Stimulated activated CD4-positive, alpha-beta T cell treated with anti-CD3 and anti-CD28 coated beads, Interleukin-15, amount 100 ng/mL, for 1 hour (primary cell): ENCODE measurements at places on chromosomes 13 and 19.
A peak's percentile ranks its signal among the peaks of the same experiment; 100 is the strongest.

- no peak for DNase-seq
These were observed 1.2 kb downstream of the LACC1 start for GRCh38 chr13:43880926-43881325.

DNA sequence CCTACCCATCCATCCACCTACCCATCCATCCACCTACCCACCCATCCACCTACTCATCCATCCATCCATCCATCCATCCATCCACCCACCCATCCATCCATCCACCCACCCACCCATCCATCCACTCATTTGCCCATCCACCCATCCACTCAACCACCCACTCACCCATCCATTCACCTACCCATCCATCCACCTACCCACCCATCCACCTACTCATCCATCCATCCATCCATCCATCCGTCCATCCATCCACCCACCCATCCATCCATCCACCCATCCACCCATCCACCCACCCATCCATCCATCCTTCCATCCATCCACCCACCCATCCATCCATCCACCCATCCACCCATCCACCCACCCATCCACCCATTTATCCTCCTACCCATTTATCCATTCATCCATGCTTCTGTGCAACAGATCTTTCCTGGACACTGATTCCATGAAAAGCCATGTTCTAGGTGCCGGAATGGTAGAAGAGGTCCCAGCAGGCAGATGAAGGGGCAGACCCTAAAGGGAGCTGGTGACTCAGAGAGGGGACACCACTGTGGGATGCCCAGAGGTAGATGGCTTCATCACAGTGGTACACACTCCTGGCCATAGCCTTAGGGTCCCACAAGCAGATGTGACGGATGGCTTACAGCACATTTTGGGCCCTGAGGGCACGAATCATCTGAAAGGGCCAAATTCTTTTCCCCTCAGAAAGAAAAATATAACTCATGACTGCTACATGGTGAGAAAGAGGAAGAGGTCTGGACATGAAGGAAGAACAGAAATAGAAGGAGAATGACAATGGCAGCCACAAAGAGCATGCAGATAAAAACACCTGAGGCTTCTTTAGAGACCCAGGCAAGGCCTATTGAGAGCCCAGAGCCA is 76.0 kb downstream of the KCTD15 start:
- DNase-seq: no peak

DNA sequence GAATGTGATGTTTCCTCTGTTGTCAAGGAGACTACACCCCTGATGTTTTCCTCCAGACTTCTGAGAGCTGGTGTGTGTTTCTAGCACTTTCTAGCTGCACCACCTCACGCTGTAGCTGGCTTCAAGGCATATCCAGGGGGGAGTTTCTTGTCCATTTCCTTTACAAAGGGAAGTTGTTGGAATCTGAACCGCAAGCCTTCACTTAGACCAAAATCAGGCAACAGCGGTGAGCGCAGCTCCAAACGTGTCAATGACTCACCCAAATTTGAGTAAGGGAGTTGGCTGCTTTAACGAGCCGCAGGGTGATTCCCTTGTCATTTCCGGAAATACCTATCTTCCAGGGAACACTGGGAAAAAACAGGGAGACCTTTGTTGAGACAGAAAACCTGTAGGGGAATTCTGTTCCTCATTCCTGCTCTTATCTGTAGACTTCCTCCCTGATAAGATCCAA is 2.5 kb downstream of the LDLR start:
- DNase-seq: no peak

DNA sequence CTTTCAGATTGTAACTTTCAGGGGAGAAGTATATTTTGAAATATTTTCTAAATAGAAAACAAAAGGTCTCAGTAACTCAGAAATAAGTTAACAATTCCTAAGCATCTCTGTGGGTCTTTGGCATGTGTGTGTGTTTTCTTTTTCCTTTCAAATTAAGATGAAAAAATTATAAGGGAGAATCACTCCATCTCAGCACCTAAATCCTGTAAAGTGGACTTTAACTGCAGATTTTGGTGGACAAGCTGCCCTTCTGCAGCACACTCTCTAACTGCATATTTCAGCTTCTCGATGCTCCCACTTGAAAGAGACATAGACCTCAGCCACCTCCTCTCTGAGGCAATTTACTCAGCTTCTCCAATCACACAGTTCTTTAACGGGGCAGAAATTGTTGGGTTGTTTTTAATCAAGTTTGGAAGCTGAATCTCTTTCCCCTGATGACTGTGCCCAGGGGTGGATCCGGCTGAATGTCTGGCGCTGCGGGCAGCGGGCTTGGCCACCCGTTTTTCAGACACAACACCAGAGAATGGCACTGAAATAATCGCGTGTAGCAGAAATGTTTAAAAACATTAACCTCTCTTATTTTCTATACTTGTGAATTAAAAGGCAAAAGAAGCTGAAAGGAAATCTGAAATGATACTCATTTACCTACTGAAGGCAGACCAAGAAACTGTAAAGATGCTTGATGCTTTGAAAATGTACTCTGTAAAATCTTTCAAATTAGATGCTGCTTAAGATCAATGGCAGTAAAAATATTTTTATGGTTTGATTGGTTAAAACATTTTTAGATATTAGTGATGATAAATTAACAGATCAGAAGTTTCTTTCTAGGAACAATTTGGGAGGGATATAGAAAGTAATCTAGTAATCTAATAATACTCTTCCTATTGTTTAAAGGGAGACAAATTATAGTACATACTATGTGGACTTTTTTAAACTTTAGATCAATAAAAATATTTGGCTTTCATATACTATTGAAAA is 12.4 kb downstream of the ZIC2 start:
- DNase-seq: no peak

DNA sequence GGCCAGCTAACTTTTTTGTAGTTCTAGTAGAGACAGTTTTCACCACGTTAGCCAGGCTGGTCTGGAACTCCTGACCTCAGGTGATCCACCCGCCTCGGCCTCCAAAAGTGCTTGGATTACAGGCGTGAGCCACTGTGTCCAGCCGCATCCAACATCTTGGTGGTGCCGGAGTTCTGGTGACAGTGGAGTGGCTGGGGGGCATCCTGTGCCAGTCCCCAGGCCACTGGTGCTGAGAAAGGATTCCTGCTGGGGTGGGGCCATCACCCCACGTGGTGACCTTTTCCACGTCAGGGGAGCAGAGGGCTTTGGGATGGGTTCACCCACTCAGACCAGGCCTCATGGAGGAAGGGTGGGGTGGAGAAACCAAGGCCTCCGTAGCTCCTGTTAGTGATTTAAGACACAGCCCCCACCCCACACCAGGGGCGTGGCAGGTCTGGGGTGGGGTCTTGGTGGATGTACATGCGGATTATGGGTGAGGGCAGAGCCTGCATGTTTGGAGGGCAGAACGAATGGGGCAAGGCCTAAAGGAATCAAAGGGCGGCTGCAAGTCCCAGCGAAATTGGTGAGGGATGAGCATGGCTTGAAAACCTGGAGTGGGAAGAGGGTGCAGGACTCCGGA is 12.9 kb upstream of the TUBB4A start:
- no peak for DNase-seq

- no peak for DNase-seq
These were observed 200.9 kb upstream of the TMTC4 start for GRCh38 chr13:100875392-100876043.

DNA sequence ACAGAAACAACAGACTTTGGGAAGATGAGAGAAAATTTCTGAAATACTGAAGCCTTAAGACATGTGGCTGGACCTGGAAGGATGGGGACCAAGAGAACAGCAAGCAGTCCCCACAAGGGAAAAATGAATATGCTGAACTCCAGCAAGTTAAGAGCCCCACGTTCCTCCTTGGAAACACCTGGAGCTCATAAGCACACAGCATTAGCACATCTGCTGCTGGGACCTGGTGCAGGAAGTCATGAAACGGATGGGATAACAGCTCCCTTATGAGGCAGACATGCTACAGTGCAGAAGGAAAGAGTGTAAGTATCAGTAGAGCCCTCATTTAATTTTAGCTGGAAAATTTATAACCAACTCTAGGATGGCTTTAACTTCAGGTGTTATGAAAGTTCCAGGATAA is 67.3 kb downstream of the SLC15A1 start:
- no peak for DNase-seq

- DNase-seq: no peak
These were observed 1486.8 kb downstream of the EFNB2 start for GRCh38 chr13:105048677-105049076.

DNA sequence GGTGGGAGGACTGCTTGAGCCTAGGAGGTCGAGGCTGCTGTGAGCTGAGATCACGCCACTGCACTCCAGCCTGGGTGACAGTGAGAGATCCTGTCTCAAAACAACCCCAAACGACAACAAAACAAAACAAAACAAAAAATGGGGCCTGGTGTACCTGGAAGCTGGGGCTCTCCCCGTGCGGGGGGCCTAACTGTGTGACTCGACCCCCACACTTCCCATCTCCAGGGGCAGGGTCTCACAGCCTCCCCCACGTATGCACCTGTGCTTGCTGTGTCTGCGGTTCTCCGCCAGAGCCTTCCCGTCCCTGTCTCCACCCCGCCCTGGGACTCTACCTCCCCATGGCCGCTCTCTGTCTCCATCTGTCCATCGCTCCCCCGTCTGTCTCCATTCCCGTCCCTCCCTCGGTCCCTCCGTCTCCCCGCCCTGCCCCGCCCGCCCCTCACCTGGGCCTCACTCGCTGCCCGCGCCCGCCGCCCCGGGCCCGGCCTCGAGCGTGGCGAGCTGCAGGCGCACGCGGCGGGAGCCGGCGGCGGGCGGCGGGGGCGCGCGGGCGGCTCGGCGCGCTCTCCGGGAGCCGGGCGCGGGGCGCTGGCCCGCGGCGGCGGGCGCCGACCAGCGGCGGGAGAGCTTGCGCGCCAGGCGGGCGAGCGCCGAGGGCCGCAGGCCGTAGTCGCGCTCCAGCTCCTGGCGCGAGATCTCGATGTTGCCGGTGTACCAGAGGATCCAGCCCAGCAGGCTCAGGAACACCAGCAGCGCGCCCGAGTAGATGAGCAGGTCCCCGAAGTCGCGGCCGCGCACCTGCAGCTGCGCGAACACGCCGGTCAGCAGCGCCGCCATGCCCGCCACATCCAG is 587 bp downstream of the TMEM238 start:
- peak; percentile 33 for DNase-seq

DNA sequence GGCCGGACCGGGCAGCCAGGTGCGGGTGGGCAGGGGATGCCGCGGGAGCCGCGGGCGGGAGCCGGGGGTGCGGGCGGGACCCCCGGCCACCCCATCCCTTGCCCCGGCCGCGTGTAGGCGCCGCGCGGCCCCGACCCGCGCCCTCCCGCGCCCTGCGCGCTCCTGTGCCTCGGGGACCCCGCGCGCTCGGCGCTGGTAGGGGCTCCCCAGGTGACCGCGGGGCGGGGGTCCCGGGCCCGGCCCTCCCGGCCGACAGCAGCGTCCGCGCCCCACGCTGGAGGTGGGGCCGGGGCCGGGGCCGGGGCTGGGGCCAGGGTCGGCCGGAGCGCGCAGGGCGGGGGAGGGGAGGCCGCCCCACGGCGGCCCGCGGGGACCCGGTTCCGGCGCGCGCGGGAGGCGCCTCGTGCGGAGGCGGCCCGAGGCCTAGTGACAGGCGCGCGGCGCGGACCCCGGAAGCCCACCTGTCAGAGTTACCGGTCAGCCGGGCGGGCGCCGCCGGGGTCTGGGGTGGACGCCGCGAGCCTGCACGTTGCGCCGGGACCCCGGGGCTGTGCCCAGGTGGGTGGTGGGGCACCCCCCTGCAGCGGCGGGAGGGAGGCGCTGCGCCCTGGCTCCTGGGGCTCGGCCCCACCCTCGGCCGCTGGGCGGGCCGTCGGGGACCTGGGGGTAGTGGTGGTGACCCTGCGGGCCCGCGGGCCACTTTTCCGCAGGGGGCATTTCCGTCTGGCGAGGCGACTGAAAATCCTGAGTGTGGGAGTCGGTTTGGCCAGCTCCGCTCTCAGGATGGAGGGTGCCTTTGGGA is 518 bp downstream of the TFDP1 start:
- DNase-seq: no peak

DNA sequence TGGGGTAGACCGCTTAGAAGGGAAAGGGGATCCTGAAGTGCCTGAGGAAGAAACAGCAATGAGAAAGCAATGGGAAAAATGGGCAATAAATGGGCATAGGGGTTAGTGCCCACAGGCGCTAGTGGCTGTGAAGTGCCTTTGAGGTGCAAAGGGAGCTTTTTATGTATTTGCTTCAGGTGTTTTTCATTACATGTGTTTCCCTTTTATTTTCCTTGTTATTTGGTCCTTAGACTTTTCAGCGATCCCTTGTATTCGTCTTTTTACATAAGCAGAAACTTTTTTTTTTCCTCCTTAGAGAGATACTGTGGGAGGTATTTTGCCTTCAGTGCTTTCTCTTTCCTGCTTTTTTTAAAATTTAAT is 19.6 kb downstream of the NFIX start:
- DNase-seq: no peak

DNA sequence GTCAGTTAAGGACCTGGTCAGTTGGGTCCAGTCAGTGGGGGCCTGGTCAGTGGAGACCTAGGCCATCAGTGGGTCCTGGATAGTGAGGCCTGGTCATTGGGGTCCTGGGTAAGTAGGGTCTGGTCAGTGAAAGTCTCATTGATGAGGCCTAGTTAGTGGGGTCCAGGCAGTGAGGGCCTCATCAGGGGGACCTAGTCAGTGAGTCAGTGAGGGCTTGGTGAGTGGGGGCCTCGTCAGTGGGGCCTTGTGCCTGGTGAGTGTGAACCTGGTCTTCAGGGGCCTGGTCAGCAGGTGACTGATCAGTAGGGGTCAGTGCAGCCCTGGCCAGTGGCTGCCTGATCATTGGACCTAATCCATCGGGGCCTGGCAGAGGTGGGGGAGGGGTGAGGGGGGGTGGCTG is 42.6 kb upstream of the TPM4 start:
- DNase-seq: no peak

DNA sequence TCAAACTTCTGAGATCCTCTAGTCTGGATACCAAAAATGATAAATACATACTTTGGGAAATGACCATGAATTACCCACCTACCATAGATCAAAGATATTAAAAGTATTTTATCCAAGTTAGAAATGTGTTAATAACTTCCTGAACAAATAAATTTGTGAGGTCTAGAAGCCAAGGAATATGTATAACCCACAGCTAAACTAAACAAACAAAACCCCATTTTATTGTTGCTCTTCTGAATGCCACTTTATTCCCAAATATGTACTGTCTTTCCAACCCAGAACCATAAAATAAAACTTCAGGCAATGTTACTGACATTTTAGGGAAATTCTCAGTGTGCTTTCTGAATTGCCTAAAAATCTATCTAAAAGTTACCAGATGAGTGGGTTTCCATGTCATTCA is 35.1 kb downstream of the UBL3 start:
- no peak for DNase-seq

DNA sequence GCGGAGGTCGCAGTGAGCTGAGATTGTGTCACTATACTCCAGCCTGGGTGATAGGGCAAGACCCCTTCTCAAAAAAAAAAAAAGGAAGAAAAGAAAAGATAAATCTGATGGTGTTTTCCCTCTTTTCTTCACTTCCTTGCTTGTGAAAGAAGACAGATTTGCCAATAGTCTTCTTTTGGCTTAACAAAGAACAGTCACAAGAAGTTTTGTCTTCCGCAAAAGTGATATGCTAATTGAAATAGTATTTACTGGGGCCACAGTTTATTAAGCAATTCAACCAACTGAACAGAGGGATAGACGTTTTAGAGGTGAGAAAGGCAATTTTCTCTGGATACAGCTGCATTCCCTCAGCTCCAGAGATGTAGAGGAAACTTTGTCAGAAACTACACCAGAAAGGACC is 22.9 kb upstream of the PLAUR start:
- no peak for DNase-seq
